ENCODE measurements at places on chromosomes 3 and 15.
A peak's percentile ranks its signal among the peaks of the same experiment; 100 is the strongest.

DNA sequence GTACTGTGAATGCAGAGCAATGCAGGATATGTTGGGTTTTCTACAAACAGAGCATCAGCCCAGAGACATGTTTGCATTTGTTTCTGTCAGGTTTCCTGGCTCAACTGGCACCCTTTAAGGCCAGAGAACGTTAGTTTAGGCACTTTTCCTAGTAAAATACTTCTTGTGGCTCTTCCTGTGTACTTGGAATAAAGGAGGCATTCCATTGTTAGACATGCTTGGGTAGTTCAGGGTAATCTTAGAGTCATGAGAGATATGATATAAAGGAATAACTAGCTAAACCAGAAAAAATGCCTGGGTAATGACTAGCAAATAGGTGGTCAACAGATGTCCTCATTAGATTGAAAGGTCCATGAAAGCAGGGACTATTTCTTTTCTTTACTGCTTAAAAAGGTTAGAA lies 60.4 kb upstream of the RBM5 start:
- no peak for DNase-seq

DNA sequence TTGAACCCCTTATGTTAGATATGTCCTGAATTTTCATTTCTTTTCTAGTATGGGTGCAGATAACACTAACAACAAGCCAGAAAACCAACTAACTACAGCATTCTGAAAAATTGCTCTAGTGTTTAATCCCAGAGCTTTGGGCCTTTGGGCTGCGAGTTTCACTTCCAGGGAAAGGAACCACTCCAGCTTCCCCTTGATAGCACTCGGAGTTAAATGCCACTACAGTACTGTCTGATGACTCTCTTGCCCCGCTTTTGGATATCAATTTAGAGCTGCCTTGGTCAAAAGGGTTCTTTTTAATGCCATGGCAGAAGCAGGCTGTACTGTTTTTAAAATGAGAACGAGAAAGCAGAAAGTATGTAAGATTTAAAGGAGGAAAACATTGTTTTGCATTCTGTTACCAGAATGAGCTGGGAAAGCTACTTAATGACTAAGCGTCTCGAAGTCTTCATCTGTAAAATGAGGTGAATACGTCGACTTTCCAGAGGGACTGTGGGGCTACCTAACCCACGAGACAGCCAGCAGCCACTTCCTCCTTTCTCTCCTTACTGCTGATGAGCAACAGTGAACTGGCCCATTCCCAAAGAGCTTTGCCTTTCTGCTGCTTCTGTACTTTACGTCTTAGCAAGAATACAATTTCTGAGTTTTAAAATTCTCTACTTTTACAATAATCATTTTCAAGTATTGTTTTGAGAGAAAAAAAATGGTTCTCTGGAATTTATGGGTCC lies 299.3 kb upstream of the LYSMD4 start:
- peak; percentile 34 for DNase-seq

GRCh38 chr3:183819831-183820230 lies 5.5 kb downstream of the MAP6D1 start:
- DNase-seq: no peak

DNA sequence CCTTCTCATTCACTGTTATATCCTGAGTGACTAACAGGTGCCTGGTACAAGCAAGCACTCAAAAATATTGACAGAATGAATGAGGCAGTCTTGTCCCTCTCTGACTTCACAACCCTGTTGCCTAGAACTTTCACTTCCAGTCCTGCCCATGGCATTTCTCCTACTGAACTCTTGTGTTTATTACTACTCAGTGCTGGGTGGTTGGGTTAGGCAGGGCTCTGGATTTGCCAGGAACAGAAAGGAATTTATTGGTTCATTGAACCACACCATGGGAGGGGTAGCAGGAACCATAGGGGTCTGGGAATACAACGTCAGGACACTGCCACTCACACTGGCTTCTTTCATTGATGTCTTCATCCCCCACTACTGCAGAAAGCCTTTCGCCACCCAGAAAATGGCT lies 41.9 kb upstream of the SEMA4B start:
- no peak for DNase-seq

DNA sequence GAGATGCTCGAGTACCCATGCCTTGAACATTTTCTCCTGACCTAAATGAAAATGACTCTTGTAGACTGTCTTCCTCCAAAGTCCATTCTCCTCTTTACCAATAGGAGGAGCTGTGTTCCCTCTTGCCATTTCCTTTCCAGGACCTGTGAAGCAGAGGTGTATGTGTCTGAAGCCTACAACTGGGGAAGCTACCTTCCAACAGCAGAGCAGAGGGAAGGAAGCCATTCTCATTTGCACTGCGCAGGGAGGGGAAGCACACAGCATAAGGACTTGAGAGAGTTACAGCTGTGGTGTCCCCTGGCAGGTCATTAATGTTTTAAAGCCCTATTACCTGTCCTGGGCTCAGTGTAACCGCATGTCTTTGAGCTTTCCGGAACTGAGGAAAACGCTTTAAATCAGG lies 38.7 kb downstream of the HSPBAP1 start:
- DNase-seq: peak; percentile 83

DNA sequence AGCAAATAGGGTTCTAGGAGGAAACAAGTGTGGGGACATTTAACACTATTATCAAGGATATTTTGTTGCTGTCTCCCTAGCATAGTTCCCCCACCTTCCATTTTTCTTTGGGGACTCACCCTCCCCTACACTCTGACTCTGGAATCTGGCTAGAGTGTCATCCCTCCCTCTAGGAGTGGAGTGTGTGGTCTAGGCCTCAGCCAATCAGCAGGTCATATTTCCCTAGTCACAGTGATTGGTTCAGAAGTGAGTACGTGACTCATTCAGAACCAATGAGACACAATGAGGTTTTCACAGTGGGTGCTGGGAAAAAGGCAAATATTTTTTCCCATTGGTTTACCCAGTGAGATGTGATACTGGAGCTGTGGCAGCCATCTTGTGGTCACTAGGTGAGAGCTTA lies 234.4 kb downstream of the SHQ1 start:
- no peak for DNase-seq

- DNase-seq: no peak
Observed at GRCh38 chr3:74897006-74897405, 282.5 kb upstream of the CNTN3 start.

DNA sequence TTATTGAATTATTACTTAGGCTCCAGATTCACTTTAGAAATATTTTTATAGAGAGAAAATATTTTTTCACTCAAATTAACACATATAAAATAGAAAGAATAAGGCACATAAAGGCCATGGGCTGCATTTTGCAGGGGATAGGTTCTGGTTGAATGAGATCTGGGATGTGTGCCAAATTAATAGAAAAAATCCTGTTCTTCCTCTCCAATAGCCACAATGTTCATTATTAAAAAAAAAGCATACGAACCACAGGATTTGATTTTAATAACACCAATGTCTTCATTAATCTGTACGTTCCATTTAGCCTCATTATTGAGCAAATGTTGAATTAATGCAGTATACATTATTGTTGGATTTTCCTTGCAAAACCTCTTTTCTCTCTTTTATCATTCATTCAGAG lies 622.8 kb upstream of the AGTR1 start:
- DNase-seq: no peak

DNA sequence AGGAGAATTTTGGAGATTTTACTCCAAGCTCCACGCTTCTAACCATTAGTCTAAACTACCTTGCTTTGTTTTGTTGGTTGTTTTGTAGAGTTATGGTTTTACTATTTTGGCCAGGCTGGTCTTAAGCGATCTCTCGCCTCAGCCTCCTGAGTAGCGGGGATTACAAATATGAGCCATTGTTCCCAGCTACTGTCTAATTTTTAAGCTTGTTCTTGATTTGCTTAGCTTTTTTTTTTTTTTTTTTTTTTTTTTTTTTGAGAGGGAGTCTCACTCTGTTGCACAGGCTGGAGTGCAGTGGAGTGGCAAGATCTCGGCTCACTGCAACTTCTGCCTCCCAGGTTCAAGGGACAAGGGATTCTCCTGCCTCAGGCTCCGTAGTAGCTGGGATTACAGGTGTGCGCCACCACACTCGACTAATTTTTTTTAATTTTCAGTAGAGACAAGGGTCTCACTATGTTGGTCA lies 28.5 kb downstream of the EFCAB12 start:
- DNase-seq: no peak
